Activated naive CD4-positive, alpha-beta T cell treated with anti-CD3 and anti-CD28 coated beads, Interleukin-2, amount 50 U/mL, for 72 hours (primary cell): ENCODE measurements at places on chromosomes 2 and 18.

DNA sequence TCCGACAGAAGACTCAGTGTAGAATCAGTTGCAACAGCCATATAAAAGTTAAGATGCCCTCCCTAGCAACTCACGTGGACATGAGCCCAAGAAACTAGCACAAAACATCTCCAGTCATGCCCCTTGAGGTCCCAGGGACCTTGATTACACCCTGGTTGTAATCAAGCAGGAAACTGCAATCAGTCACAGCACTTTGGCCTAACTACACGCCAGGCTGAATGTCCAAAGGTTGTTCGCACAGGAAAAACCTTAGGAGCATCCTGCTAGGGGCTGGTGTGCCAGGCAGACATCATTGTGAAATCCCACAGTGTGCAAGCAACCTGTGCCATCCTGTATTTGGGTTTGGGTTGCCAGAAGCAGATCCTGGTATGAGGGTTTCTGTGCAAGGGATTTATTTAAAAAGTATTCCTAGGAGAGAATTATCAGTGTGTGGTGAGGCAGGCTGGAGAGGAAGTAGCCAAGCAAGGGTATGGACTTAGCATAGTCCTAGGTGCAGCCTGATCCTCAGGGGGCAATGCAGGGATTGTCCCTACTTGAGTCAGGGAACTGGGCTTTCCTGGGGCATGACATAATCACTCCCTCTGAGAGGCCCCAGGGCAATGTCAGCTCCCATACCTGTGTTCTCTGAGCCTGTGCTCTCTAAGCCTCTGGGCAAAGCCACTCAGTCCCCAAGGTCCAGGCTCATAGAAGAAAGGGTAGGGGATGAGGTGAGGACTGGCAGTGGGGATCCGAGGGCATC is 17.8 kb upstream of the SULT1C2 start:
- DNase-seq: no peak

DNA sequence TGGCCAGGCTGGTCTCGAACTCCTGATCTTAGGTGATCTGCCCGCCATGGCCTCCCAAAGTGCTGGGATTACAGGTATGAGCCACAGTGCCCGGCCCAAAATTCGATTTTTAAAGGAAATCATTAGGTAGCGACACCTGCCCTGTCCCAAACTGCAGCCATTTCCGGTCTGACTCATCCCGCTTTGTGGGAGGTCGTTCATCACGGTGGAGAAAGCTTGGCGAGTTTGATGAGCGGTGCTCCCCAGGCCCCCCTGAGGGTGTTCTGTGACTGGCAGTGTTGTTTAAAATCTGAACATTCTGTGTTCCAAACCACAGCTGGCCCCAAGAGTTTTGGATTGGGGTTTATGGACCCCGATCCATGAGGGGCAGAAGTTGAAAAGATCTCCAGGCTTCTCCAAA is 53.0 kb upstream of the GLI2 start:
- no peak for DNase-seq

- no peak for DNase-seq
These were observed 219.6 kb downstream of the CELF4 start for GRCh38 chr18:37346048-37346447.

DNA sequence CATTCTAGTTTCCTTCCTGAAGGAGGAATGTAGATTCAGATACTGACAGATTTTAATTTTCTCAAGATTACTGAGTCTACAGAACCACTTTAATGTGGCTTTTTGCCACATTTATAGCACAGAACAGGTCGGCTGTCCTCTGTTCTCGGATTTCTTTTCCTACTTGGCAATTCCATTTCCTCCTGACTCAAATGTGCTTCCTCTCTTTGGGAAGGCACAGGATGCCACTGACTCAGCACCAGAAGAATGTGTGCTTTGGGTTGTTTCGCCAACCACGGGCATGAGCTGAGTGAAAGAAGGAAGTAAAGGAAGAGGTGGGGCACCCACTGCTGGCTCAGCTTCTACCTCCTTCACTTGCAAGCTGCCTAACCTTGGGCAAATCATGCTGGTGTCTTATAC is 970.6 kb upstream of the ACVR2A start:
- DNase-seq: no peak

GRCh38 chr18:76710646-76711520 is 111.5 kb upstream of the ZNF236 start:
- no peak for DNase-seq

- DNase-seq: peak; percentile 77
These were observed at the start of gene INPP1 for GRCh38 chr2:190343536-190344275. INPP1 (plus strand) TSS chr2:190343589; CDS start chr2:190360103, 16,514 bp downstream.

GRCh38 chr18:23845988-23846630 is 156.9 kb downstream of the LAMA3 start:
- no peak for DNase-seq

DNA sequence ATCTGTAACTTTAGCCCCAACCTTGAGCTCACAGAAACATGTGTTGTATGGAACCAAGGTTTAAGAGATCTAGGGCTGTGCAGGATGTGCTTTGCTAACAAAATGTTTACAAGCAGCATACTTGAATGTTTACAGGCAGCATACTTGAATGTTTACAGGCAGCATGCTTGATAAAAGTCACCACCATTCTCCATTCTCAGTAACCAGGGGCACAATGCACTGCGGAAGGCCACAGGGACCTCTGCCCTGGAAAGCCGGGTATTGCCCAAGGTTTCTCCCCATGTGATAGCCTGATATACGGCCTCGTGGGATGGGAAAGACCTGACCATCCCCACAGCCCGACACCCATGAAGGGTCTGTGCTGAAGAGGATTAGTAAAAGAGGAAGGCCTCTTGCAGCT is 52.4 kb downstream of the LONRF2 start:
- DNase-seq: no peak

GRCh38 chr18:33837191-33837590 is 259.2 kb downstream of the ASXL3 start:
- DNase-seq: no peak

- peak; percentile 92 for DNase-seq
These were observed at the start of gene GPR55 for GRCh38 chr2:230924470-230925341. GPR55 (minus strand) TSS chr2:230925242; CDS start chr2:230910962, 14,280 bp downstream.

DNA sequence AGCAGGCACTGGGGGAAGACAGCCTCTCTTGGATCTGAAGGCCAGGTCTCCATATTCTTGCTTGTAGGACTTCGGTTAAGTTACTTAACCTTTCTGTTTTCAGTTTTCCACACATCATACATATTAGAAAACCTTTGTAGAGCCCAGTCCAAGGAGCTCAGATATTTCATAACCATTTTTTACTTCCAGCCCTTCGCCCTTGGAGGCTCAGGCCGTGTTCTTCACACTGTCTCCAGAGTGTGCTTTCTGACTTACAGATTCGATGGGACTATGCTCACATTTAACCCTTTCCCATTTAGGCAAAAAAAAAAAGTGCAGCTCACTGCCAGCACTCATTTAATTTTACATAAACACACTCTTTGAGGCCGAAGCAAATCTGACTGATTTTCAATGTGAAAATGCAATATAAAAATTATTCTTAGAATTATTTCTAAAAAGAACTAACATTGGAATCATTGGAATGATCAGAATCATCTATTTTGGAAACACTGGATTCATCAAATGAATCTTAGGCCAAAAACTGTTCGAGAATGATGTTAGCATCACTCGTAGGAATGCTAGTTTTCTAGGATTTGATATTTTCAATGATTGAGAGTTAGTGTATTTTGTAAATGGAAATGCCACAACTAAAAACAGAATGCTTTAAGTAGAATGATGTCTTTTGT is 55.0 kb downstream of the MTHFD2 start:
- no peak for DNase-seq
